Motor neuron (in vitro differentiated cells): ENCODE measurements at places on chromosomes 1 and 21. TPM values are rescaled to one million over a fixed set of nuclear protein-coding genes. Genes with fewer than 3 reads are reported as not detected.

ATP1A4 gene
- total RNA-seq = 0.18 and 0.25 TPM in 2 replicates

PAPPA2 gene
- 8.7 and 9.5 TPM in 2 replicates for total RNA-seq

CACNA1S gene
- not detected in 2 replicates for total RNA-seq

FOXD2 gene
- total RNA-seq = 1.6 and 1.8 TPM in 2 replicates

FCRL5 gene
- 0.05 and 0.56 TPM in 2 replicates for total RNA-seq

TMEM61 gene
- 0.21 TPM in 1 of 2 replicates, not detected in the other for total RNA-seq

LRRC39 gene
- total RNA-seq = 1.6 and 2.3 TPM in 2 replicates

KIF26B gene
- total RNA-seq = 12.0 and 14.6 TPM in 2 replicates

SPATA46 gene
- total RNA-seq = 2.1 and 2.3 TPM in 2 replicates

LGR6 gene
- total RNA-seq = 0.71 and 0.92 TPM in 2 replicates

DPYD gene
- 7.4 and 10.3 TPM in 2 replicates for total RNA-seq
